NCI-H1092 treated with DMSO at 0.1 percent for 48 hours (cell line): ENCODE measurements at places on chromosomes 12 and 14.

DNA sequence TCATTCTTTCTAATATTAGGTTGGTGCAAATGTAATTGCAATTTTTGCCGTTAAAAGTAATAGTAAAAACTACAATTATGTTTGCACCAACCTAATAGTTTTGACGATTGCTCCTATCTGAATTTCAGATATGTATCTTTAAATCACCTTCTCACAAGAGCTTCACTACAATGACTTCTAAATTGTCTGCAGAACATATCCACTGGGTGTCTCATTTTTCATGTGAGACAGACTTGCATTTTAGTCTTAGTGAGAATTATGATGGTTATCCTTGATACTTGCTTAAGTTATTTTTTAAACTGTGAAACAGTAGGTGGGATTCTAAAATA, 84.6 kb downstream of the ITPR2 start:
- no peak for DNase-seq

GRCh38 chr12:49990273-49990672, 17.5 kb downstream of the AQP6 start:
- no peak for DNase-seq

- DNase-seq = no peak
Observed at GRCh38 chr14:70061108-70061507, 127.6 kb downstream of the SLC8A3 start.

DNA sequence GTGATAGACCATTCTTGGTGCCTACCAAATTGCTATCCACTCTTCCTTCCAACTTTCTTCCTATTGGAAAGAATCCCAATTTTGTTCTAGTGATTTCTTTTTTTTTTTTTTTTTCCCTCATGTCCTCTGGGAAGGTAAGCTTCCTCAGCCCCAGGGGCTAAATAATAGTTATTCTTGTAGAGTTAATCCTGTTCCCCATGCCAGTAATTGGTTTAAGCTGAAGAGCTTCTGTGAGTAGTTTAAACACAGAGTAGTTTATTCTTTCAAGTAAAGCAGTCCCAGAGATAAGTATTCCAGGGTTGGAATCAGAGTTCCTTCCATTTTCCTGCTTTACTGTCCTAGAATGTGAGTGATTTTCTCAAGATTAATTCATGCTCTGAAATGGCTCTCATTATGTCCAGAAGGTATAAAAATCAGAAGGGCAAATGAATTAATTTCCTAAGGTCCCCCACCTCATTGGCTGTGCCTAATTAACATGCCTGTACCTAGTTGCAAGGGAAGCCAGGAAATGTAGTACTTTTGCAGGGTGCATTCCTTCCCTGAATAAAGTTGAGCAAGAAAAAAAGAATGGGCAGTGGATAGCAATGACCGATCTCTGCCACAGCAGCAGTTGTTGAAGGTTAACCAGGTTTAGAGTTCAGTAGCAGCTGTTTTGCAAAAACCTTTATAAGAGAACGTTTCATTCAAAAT, 97.8 kb downstream of the PLEKHA5 start:
- DNase-seq = no peak

DNA sequence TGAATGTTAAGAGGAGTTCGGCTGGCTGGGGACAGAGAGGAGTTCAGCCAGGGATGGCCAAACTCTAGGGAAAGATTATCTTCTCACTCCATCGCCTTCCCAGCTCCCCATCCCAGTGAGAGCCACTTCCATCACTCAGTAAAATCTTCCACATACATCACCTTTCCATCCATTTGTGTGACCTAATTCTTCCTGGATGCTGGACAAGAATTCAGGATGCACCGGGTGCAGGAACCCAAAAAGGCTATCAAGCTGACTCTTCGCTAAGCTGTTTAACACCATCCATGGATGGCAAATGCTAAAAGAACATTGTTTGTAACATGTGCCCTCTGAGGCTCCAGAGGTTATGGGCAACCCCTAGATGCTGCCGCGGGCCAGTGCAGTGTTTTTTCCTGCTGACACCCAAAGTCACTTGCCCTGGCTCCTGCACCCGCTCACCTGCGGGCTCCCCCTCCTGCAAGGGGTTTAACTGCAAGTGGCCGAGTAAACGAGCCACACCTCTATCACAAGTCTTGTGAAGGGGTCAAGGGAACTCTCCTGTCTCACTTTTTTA, 216.0 kb upstream of the NPAS3 start:
- DNase-seq = no peak

GRCh38 chr14:106845286-106846087, 1319.1 kb downstream of the TMEM121 start:
- peak; percentile 15 for DNase-seq

GRCh38 chr12:91180582-91181395, 1.8 kb downstream of the DCN start:
- DNase-seq = no peak

DNA sequence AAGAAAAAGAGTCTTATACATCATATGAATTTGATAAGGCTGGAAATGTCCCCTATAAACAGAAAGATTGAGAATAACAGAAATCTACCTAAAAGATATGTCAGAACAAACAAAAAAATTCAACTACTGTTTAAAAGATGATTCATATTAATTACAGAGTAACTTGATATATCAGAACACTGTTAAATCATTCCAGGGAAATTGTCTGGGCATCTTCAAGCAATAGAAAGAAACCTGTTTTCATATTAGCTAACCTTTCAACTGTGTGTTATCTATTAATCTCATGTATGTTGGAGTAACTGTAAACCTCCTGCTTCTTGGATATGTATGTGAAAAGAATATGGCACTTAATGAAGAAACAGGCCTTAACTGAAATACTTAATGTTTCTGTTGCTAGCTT, 96.7 kb downstream of the NUBPL start:
- no peak for DNase-seq

DNA sequence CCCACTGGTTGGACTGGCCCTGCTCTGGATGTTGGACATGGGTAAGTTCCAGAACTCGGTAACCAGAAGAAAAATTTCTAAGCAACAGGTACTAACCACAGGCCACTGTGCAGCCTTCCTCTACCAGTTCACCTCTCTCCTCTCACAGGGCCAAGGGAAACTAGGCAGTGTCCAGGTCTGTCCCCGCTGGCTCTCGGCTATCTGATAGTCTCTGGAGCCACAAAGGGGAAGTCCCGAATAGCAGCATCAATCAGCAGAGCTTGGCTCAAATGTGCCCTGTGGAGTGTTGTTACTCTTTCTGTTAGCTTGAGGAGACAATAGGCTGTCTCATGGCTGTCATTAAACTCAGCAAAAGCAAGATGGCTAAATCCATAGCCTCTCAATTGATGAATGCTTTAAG, 73.2 kb downstream of the TSPAN11 start:
- no peak for DNase-seq

GRCh38 chr14:100120522-100121269, 38.7 kb downstream of the DEGS2 start:
- no peak for DNase-seq

DNA sequence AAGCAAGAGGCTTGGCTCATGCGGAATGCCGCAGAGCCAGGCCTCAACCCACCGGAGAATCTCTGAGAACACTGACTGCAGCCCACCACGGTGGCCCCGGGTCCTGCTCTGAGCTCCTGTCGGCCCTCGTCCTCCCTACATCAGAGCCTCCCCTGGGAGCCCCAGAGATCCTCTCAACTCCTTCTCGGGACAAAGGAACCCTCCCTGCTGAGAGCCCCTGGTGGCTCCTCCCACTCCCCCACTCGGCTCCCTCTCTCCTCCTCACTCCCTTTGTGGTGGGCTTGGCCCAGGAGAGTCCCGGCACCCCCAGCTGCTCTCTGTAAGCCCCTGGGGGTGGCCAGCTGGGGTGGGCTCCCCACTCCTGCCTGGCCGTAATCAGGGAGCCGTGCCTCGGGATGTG, 11.1 kb upstream of the INF2 start:
- no peak for DNase-seq
